Activated T-cell treated with anti-CD3 and anti-CD28 coated beads, Interleukin-2, amount 50 U/mL, for 72 hours (primary cell): ENCODE measurements at places on chromosomes 7 and 10. TPM values are rescaled to one million over a fixed set of nuclear protein-coding genes. Genes with fewer than 3 reads are reported as not detected.

H2BK1 gene
- 3.4 TPM for total RNA-seq

SORCS3 gene
- not detected for total RNA-seq

EN2 gene
- total RNA-seq: not detected

SPDYE5 gene
- not detected for total RNA-seq

TRPV6 gene
- not detected for total RNA-seq

SPRN gene
- not detected for total RNA-seq

ARHGAP22 gene
- not detected for total RNA-seq

TRIM50 gene
- total RNA-seq: not detected

LOXL4 gene
- total RNA-seq: not detected

PVRIG gene
- total RNA-seq: 34.4 TPM

CDC14C gene
- not detected for total RNA-seq

KLF14 gene
- total RNA-seq: 0.09 TPM

GRCh38 chr10:110641256-110641655 lies 2.9 kb upstream of the RBM20 start:
- peak; percentile 64 for DNase-seq

DNA sequence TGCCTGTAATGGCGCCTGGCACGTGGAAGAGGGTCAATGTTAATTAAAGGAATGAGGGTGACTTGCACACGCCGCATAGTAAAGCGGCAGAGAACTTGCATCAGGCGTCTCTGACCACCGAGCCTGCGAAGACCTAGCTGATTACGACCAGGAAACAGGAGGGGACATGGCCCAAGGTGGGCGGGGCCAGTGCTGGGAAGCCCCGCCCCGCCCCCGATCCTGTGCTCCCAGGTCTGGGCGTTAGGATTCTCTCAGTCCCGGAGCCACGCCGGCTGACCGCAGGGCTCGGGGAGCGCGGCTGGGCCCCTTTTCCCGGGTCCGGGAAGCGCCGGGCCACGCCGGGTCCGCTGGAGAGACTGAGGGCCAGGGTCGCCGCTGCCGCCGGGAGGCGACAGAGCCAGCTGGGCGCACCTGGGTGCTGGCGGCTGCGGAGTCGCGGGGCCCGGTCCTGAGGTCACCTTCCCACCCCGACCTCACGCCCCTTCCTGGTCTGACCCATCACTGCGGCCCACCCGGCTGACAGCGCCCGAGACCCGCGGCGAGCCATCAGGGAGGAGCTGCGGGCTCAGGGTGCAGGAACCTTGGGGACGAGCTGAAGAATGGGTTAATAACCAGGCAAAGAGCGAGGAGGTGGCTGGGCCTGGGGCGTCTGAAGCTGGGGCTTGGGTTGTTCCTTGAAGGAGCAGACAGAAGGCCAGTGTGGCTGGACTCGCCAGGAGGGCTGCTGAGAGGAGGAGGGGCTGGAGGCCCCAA lies 23.0 kb upstream of the GRID1 start:
- DNase-seq: peak; percentile 46

- no peak for DNase-seq
Observed at GRCh38 chr7:3495954-3496353, 194.9 kb downstream of the SDK1 start.

DNA sequence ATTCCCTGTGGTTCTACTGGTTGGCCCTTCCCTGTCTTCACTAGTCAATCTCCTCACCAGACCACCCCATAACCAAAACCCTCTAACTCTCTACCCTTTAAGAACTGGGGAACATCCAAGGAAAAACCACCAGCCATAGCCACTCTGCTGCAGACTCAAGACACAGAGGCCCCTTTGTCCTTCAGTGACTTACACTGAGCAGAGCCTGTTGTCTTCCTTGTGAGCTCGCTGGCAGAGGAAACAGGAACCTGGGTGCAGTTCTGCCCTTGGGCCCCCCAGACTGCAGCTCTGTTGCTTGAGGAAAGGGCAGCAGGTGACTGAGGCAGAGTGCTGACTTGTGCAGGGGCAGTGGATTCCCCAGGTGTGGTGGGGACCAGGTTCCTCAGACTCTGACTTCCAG lies 30.6 kb downstream of the ZC3HAV1 start:
- DNase-seq: no peak

DNA sequence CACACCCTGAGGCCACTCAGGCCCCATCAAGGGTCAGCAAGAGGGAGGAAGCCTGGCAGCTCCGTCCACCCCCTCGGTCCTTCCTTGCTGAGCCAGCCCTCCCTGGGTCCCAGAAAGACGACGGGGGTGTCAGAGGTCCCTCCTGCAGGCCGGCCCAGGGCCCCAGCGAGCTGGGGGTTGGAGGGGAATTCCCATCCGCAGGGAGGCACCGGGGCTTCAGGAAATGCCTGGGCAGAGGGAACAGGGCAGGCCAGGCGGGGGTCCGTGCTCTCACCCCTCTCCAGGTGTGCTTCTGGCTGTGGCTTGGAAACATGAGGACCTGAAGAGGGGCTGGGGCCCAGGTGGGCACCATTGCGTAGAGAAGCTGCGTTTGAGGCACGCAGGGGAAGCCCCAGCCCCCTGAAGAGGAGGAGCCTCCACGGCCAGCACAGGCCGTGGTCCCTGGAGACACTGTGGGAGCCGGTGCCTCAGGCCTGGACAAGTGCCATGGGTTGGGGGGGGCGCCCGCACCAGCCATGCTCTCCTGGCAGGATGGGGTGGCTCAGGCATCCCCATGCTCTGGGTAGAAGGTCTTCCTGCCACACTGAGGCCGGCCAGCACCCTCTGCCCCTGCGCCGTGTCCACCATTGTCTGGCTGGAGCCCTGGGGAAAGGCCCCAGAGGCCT lies 66.7 kb downstream of the PDGFA start:
- no peak for DNase-seq

GRCh38 chr10:12750526-12751201 lies 250.8 kb downstream of the CCDC3 start:
- DNase-seq: no peak

- no peak for DNase-seq
Observed at GRCh38 chr7:90025771-90026170, 128.5 kb upstream of the STEAP1 start.

DNA sequence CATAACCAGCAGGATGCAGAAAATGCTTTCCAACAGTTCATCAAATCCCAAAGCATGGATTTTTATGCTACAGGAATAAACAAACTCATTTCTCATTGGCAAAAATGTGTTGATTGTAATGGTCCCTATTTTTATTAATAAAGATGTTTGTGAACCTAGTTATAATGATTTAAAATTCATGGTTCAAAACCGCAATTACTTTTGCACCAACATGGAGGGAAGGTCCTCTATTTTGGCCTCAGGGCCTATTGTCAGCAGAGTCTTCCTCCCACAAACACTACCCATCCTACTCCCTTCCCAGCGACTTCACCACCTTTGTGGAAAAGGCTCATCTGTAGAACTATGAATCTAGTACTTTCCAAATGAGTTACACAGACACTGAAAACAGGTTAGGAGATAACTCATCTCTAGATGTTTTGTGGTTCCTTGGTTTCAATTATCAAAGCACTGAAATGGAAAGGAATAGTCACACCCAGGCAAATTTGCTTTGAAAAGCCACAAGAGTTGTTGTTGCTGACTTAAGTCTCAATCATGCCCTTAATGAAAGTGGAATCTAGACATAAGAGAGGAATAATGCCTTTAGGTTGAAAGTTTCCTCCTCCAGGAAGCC lies 59.4 kb upstream of the FRMD4A start:
- DNase-seq: peak; percentile 59

DNA sequence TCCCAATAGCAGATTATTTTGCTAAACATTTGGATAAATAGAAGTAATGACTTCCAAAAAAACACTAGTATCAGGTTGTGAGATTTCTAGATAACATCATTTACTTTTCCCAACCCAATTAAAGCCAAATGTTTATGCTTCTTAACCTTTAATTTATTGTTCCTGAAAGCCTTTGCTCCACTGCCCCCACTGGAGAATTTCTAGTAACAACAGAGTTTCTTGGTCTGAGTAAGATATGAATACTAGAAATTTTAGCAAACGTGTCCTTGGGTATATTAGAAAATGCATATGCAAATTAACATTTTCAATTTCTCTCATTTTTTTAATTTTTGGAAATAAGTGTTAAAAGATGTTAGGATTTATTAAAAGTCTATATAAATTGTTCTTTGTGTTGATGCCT lies 958.0 kb upstream of the PHF14 start:
- no peak for DNase-seq

DNA sequence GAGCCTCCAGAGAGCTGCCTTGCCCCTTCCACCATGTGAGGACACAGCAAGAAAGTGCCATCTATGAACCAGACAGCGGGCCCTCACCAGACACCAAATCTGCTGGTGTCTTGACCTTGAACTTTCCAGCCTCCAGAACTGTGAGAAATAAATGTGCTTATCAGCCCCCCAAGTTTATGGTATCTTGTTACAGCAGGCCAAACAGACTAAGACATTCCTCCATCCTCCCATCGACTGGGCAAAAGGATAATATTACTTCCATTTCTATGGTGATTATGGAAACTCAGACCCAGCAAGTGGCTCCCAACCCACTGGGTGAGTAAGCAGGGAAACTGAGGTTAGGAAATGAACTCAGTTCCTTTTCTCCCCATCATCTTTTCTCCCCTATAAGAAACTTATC lies 288.4 kb downstream of the KCNMA1 start:
- no peak for DNase-seq

- no peak for DNase-seq
Observed at GRCh38 chr7:109984729-109985128, 1106.2 kb upstream of the LRRN3 start.

- no peak for DNase-seq
Observed at GRCh38 chr7:5564894-5565293, 141.3 kb upstream of the TNRC18 start.

- DNase-seq: no peak
Observed at GRCh38 chr7:27145914-27146412, 1.6 kb downstream of the HOXA6 start.

GRCh38 chr7:123621707-123622106 lies 20.1 kb downstream of the ASB15 start:
- no peak for DNase-seq

- no peak for DNase-seq
Observed at GRCh38 chr10:126094537-126094936, 198.2 kb downstream of the FANK1 start.
